ENCODE measurements at places on chromosomes 11 and 22. TPM values are rescaled to one million over a fixed set of nuclear protein-coding genes. Genes with fewer than 3 reads are reported as not detected.

SLC1A2 gene
- polyA plus RNA-seq, result not detected

CDC42BPG gene
- 6.0 TPM for polyA plus RNA-seq

SLC25A18 gene
- polyA plus RNA-seq, result 0.18 TPM

RIBC2 gene
- not detected for polyA plus RNA-seq

PRODH gene
- 1.5 TPM for polyA plus RNA-seq

SLC22A9 gene
- polyA plus RNA-seq, result not detected

ZBTB16 gene
- polyA plus RNA-seq, result 32.9 TPM

LPXN gene
- polyA plus RNA-seq, result 8.3 TPM

TMEM41B gene
- polyA plus RNA-seq, result 2.3 TPM

APOC3 gene
- not detected for polyA plus RNA-seq

FIBIN gene
- 69.8 TPM for polyA plus RNA-seq

SLC5A1 gene
- 24.0 TPM for polyA plus RNA-seq

LMF2 gene
- 20.0 TPM for polyA plus RNA-seq

TYR gene
- polyA plus RNA-seq, result not detected

DBX1 gene
- not detected for polyA plus RNA-seq

C1QTNF5 gene
- 19.1 TPM for polyA plus RNA-seq

OR2D2 gene
- polyA plus RNA-seq, result not detected

INS gene
- polyA plus RNA-seq, result 17.2 TPM
